ENCODE measurements at places on chromosomes 12 and 14.

GRCh38 chr14:31388687-31389413, 31.5 kb downstream of the HEATR5A start:
- DNase-seq = no peak

- DNase-seq = no peak
These were observed 176.3 kb downstream of the ESR2 start for GRCh38 chr14:64117671-64118402.

DNA sequence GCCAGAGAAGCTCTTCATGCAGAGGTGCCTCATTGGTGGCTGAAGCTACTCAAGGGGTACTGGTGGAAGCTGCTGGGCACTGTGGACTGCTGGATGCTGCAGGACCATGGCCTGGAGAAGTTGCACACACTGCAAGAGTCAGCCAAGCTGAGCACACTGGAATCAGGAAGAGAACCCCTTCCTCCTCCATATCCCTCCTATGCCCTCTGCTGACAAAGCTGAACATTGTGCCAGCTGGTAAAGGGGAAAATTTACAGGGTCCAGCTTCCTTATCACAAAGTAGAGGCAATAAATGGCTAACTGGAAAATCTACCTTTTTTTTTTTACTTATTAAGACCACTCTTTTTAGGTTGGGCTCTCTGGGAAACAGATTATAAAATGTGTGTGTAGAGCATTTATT, 6.5 kb downstream of the CCDC175 start:
- DNase-seq = no peak

DNA sequence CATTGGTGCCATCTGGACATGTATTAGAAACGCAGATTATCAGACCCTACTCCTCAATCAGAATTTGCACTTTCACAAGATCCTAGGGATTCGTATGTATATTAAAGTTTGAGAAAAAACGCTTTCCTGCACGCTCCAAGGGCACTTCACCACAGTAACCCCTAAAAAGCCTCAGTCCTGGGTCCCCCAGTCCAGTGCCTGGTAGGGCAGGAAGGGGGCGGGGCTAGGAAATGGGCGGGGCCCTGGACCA, 369 bp downstream of the DEPDC4 start:
- DNase-seq = peak; percentile 87

- DNase-seq = no peak
These were observed 36.4 kb upstream of the HNF1A start for GRCh38 chr12:120941846-120942405.

DNA sequence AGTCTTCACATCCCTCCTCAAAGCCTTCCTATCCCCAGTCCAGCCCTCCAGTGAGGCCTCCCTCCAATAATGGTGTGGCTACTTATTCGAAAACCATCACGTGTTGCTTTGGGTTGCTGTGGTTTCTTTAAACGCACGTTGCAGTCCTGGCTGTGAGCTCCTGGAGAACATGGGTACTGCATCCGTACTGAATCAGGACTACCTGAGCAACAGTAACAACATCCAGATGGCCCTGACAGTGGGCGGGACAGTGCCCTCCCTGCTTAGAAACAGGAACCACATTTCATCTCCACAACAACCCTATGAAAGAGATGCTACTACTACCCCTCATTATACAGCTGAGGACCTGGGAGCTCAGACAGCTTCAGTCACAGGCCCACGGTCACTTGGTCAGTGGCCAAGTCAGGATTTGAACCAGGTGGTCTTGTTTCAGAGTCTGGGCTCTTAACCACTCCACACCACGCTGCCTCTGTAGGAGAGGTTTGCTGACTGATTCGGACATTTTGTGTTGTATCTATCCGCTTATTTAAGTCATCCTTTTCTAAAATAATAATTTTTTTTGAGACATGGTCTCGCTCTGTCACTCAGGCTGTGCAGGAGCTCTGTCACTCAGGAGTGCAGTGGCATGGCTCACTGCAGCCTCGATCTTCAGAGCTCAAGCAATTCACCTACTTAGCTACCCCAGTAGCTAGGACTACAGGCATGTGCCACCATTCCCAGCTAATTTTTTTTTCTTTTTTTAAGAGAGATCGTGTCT, 104.8 kb downstream of the DPF3 start:
- DNase-seq = no peak

DNA sequence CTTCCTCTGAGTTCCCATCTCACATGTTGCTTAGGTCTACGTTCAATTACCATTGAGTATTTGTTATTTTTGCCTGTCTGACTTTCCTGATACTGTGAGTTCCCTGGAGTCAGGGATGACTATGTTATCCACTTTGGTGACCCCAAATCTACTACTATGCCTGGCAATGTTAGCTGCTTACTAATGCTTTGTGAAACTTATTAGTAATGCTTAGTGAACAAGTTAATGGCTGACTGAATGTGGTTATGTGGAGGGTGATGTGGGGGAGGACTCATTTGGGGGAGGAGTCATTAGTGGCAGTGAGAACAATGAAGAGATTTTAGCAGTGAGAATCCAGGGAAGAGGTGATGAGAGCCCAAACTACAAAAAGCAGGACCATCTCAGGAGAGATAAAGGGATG, 121.6 kb downstream of the KTN1 start:
- DNase-seq = no peak

- DNase-seq = no peak
These were observed 19.5 kb upstream of the MEG3 start for GRCh38 chr14:100806386-100806785.

DNA sequence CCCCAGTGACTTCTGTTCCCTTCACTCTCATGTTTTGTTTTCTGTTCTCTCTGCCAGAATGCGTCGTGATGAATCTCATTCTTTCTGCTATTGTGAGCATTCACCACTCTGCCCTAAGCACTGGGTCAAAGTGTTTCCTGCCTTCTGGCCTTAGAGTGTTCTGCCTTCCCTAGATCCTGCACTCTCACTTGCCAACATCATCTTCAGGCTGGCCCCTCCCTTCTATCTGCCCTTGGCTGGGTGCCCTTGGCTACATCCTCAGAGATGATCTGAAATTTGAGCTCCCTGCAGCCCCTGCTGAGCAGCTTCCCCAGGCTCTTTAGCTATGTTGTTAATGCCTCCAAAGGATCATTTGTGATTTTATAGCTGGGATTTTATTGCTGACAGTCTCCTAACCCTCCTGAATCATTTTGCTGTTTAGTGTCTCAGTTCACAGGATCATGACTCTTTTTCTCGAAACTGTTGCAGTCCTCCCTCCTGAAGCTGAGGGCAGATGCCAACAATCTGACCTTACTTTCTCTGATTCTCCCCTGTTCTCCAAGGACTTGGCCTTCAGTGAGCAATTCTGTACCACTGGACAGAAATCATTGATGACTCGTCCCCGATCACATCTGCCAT, 4.5 kb downstream of the DHRS2 start:
- DNase-seq = no peak

- no peak for DNase-seq
These were observed 6.8 kb upstream of the AEBP2 start for GRCh38 chr12:19432309-19433170.

GRCh38 chr12:31751085-31751484, 22.3 kb upstream of the AMN1 start:
- DNase-seq = no peak

DNA sequence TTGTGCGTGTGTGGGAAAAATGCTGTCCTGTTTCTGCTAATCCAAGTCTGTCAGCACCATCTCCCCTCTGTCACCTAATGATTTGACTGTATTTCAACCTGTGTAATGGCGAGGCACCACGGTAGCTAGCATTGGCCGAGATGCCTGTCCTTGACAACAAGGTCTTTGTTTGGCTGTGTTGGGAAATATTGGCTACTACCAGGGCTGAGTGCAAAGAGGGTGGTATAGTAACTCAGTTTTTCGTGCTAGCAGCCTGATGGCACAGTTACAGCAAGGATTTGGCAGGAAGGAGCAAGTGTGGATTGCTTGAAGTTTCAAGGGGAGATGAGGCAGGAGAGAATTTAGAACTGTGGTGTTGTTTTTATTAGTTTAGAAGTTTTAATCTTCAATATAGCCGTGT, 440.3 kb upstream of the RGS6 start:
- DNase-seq = no peak

- DNase-seq = no peak
These were observed 30.2 kb downstream of the LEMD3 start for GRCh38 chr12:65199604-65200003.

- DNase-seq = no peak
These were observed 62.8 kb downstream of the ANO4 start for GRCh38 chr12:100857418-100857817.

DNA sequence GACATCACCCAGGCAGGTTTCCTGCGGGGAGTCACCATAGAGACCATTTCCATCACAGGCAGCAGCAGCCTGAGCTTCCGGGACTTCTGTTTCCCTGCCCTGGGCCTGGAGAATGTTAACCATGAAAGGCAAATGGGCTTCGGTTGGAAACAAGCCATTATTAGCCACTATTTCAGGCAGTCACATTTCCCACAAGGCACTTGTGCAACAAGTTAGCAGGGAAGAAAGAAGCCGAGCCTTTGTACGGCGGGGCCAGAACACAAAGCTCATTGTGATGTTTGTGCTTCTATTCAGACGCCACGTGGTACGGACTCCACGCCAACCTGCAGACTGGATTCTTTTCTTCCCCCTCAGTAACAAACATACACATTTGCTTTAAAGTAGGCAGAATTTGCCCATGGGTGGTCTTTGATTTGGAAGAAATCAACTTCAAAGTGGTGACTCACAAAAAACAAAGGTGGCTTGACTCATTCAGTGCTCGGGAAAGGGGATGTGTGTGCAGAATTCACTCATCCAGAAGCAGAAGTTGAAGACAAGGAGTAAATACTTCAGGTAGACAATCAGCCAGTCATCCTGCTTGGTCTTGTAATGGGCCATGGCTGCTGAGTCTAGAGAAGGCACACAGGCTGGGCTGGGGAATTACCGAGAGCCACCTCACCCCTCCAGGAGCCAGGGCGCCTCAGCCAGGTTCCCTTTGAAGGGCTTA, 154.2 kb upstream of the PRMT8 start:
- DNase-seq = no peak

GRCh38 chr12:19457561-19457960, 18.3 kb downstream of the AEBP2 start:
- no peak for DNase-seq

- no peak for DNase-seq
These were observed 2.9 kb downstream of the NOVA1 start for GRCh38 chr14:26594756-26595545.

- DNase-seq = no peak
These were observed 28.8 kb downstream of the PROX2 start for GRCh38 chr14:74846968-74847665.

GRCh38 chr12:117441751-117442150, 80.3 kb upstream of the NOS1 start:
- DNase-seq = no peak

- peak; percentile 21 for DNase-seq
These were observed 962 bp downstream of the LEMD3 start for GRCh38 chr12:65170209-65170881.

GRCh38 chr12:60834372-60834771, 1238.5 kb downstream of the SLC16A7 start:
- no peak for DNase-seq
